ENCODE measurements at places on chromosomes 4 and X.

- peak; percentile 83 for DNase-seq
These were observed 482 bp downstream of the RNF4 start for GRCh38 chr4:2469192-2469984.

DNA sequence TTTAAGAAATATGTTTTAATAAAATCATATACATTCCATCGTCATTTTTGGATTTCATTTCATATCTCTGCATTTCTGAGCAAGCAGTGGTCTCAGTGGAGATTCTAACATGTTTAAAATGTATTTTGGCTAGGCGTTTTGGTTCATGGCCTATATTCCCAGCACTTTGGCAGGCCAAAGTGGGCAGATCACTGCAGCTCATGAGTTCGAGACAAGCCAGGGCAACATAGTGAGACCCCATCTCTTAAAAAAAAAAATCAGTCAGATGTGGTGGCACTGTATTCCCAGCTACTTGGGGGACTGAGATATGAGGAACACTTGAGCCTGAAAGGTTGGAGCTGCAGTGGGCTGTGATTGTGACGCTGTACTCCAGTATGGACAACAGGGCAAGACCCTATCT is 67.5 kb upstream of the RAB33B start:
- DNase-seq, result no peak

GRCh38 chr4:141565379-141566089 is 70.8 kb upstream of the IL15 start:
- no peak for DNase-seq

- no peak for DNase-seq
These were observed 39.8 kb downstream of the SHISA3 start for GRCh38 chr4:42436928-42437565.

DNA sequence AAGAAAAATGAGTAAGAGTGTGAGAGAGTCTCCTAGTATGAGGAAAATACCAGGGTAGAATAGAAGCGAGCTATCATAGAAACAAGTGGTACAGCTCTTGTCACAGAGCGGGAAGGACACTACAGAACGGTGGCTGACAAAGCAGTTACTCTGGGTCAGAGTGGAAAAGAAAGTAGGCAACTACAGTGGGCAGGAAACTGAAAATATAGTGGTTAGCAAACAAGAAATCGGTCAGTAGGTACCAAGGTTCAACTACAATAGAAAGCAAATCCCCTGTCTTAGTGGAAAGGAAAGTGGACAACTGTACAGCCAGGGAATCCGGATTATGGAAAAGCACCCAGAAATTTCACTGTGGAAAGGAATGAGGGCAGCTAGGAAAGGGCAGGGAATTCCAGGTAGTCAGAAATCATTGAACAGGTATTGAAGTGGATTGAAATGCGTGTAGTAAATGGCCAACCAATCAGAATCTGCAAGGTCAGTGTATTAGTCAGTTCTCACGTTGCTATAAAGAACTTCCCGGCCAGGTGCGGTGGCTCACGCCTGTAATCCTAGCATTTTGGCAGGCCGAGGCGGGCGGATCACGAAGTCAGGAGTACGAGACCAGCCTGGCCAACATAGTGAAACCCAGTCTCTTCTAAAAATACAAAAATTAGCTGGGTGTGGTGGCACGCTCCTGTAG is 219.6 kb upstream of the DIAPH2 start:
- DNase-seq, result no peak

DNA sequence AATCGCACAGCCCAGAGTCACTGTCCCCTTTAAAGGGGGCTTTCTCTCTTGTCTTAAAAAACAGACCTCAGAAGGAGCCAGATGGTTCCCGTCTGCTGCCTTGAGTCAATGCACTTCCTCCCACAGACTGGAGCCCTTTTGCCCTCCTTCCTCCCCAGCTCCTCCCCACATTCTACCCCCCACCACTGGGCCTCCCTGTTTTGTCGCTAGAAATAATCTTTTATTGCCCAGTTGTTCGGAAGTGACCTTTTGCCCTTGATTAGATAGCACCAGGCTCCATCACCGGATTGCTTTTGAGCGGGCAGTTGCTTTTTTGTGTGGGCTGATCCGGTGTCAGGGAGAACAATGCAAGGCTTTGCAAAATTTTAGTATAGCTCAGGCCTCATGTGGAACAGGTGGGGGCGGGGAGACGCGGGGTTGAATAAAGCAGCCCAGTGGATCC is 47.7 kb downstream of the SPRY1 start:
- peak; percentile 66 for DNase-seq
